ENCODE measurements at places on chromosomes 1 and 21.

- DNase-seq, result no peak
Measured at GRCh38 chr1:39562886-39563285, 13.7 kb downstream of the PABPC4 start.

- no peak for DNase-seq
Measured at GRCh38 chr1:235199441-235199840, 38.4 kb upstream of the RBM34 start.

DNA sequence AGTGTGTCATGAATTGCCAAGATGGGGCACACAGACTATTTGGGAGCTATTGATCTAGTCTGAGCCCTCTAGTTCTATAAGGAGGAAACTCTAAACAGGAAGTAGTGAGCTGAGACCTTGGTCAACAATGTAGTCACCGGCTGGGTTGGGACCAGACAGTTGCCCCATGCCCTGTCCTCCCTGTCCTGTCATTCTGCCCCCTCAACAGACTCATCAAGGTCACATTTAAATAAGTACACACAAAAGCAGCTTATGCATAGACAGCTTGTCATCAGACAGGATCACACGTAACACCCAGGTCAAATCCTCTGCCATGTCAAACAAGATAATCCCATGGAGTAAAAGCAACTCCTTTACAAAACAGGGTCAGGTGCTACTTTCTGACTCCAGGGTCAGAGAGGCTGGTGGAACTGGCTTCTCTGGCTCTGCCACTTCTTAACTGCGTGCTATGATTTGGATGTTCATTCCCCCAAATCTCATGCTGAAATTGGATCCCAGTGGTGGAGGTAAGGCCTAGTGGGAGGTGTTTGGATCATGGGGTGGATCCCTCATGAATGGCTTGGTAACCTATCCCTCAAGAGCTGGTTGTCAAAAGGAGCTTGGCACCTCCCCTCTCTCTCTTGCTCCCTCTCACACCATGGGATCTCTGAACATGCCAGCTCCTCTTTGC lies 128.9 kb downstream of the HIVEP3 start:
- no peak for DNase-seq

- DNase-seq, result no peak
Measured at GRCh38 chr1:118928739-118929554, 59.2 kb downstream of the TBX15 start.

GRCh38 chr1:6472391-6472790 lies 6.4 kb upstream of the TNFRSF25 start:
- DNase-seq, result no peak

- no peak for DNase-seq
Measured at GRCh38 chr1:58576325-58576726, 726 bp downstream of the TACSTD2 start.

Measured in NCI-H146 (cell line).